ENCODE measurements at places on chromosomes 7 and 10.

GRCh38 chr10:48655411-48656240 lies 29.0 kb upstream of the WDFY4 start:
- DNase-seq: no peak

GRCh38 chr10:131314799-131315198 lies 3.3 kb upstream of the TCERG1L start:
- DNase-seq: no peak

DNA sequence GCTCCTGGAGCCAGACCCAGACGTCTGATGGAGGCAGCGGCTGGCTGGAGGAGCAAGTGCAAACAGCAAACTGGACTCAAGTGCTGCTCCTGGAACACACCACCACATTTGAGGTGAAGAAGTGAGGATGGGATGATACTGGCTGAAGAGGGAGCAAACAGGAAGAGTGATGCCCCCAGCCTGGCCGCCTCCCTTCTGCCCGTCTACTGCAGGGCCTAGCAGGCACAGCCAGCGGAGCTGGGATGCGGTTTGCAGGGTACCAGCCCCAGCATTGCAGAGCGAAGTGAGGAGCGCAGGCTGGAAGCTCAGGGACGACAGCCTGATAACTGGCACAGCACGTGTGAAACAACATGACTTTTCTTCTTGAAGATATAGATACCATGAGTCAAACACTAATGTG lies 111.8 kb upstream of the ZNF32 start:
- no peak for DNase-seq

- DNase-seq: no peak
Observed at GRCh38 chr7:27420702-27421101, 178.1 kb downstream of the EVX1 start.

DNA sequence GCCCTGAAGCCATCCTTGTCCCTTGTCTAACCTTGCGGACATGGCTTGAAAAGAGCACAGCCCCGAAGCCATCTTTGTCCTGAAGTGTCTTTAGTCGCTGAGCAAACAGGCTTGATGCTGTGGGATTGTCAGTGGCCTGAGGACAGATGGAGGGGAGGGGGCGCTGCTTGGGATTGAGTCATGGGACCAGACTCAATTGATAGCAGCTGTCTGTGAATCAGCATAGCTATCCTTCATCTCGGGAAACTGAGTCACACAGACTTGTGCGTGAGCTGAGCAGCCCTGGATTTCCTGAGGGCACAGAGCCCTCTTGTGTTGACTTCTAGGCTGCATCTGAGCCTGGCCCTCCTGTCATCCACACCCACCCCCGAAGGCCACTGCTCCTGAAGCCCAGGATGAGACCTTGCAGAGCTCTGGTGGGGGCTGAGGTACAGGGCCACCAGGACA lies 14.4 kb downstream of the MYO1G start:
- DNase-seq: no peak

DNA sequence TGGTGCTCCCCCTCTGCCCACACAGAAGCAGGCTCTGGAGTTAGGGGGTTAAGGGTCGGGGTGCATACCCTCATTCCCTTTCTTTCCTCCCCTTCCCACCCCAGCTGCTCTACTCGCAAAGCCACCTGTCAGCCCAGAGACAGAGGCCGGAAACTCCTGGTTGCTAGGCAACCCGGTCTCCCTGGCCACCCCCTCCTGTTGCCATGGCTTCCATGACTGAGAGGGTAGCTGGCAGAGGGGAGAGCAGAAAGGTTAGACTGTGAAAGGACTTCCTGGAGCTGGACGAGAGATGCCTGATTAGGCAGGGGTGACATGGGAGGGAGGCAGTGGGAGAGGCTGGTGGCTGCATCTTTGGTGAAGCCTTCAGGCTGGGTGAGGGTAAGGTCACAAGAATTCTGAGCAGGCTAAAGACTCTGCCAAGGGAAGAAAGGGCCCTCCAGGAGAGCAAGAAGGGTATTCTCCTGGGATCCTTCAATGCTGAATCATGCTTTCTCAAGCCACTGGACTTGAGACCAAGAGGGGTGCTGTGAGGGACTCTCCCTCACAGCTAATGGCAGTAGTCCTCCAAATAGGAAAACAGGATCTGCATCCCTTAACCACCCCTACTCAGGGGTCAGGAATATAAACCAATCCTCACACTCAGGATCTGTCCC lies 5.4 kb downstream of the PSD start:
- DNase-seq: no peak

- DNase-seq: no peak
Observed at GRCh38 chr10:28410420-28411135, 107.7 kb upstream of the MPP7 start.

DNA sequence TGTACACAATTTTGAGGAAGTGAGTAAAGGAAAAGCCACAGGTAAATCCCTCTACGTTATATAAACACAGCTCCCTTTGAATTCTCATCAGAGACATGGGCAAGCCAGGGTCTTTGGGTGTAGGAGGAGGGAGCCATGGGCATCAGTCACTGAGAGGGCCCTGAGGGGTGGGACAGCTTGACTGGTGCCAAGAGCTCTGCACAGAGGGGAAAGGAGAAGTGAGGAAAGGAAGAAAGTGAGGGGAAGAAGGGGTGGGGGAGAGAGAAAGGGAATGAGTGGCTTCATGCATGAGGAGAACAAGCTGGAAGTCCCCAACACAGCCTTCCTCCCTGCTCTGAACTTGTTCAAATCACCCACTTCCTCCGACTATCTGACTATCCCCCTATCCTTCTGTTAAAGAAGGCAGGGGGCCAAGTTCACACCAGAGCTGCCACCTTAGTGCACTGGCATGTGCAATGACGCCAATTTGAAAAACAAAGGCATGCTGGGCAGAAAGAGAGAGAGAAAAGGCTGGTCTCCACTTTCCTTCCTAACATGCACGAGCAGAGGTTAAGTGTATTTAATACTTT lies 16.4 kb upstream of the RNF148 start:
- DNase-seq: no peak

DNA sequence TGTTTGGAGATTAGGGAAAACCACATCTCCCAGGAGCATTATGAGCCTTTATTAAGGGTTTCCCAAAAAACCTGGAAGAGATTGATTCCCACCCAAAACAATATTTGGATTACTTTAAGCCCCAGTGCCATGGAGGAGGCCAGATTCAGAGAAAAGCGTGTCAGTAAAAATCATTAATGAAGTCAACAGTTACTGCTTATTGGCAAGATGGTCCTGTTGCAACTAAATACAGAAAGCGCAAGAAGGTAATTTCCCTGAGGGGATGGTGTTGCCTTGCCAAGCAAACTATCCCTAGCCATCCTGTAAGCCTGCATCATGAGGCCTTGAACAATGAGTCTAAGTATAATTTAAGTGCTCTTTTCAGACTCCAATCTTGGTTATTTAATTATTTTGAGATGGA lies 156.6 kb downstream of the SPAG6 start:
- no peak for DNase-seq

- DNase-seq: no peak
Observed at GRCh38 chr7:150976529-150977381, 1.4 kb downstream of the KCNH2 start.

DNA sequence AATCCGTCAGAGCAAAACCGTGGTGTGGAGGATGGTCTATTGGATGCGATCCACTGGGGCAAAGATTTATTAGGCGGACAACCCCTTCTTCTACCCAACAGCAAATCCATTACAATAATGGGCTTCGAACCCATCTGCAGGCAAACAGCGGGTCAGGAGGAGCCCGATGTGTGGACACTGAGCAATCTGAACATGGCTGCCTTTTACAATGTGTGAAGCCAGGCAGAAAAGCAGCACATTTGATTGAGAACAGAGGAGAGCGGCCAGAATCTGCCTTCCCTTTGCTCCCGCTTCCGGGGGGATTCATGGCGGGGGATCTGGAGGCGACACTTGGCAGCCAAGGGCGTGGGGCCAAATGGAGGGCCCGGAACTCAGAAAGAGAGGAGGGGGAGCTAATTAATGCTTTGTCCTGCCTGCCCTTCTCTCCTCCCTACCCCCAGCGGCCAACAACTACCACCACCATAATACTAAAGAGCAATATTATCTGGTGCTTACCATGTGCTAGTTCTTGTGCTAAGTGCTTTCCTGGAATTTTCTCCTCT lies 133.0 kb downstream of the EMX2 start:
- no peak for DNase-seq

- DNase-seq: no peak
Observed at GRCh38 chr7:92751902-92752901, 84.2 kb downstream of the CDK6 start.

DNA sequence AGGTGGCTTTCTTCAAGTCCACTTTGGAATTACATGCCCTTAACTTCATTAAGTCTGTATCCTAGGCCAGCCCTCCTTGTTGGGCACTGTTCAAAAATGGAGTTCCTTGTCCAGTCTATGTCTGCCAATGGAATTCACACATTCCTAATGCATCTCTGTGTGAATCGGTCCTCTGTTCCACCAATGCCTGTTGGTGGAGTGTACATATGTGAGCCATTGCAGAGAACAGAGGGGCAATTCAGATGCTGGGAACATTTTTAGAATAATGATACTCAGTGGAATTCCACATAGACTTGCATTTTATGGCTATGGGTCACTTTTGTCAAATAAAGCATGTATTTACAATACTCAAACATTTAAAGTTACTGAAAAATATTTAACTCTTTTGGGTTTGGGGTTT lies 108.3 kb downstream of the COL28A1 start:
- no peak for DNase-seq

GRCh38 chr10:22915314-22915713 lies 12.5 kb upstream of the ARMC3 start:
- DNase-seq: no peak

DNA sequence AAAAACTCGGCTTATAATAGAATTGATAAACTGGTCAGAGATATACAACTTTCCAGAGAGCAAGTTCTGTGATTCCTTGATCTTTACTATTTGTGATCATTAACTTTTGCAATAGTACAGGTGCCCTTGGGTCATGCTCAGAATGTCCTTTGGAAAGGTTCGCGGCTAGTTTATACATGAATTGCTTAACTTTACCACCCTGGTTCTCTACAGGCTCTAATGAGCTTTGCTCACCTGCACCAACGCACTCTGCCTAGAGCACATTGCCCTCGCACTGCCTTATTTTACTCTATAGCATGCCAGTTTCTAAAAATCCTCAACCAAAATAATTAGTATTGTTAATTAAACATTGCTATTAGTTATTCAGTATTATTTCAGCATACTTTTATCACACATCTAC lies 931.2 kb upstream of the KCND2 start:
- no peak for DNase-seq

GRCh38 chr7:22123139-22123538 lies 177.4 kb upstream of the CDCA7L start:
- no peak for DNase-seq

DNA sequence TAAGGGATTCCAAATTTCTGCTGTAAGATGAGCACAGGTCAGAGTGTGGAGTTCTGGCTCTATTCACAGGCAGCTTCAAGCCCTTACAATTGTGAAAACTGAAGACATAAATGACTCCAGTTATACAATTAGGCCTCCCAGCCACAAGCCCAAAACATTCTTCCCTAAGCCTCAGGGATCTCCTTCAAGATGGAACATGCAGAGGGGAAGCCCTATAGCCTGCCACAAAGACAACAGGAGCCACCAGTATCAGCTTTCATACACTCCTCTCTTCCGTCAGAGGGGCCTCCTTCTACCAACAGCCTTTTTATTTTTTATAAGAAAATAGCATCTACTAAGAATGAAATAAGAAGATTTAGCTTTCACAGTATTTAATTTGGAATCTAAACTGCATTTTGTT lies 46.5 kb downstream of the DLD start:
- DNase-seq: no peak

DNA sequence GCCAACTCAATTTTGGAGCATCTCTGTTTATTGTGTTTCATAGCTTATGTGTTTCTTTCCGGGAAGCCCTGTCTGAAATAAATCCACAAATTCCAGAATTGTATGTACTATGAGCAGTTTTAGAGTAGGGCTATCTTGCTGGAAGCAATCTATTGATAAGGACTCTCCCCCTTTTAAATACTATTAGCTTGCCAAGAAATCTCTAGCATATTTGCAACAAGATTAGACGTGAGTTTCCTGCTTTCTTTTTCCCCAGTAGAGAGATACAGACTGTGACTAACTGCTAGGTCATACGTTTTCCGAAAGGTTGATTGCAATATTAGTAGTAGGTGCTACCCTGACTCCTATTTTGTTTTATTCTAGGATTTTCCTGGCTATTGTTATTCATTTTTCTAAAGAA lies 277.0 kb downstream of the MALRD1 start:
- no peak for DNase-seq

- DNase-seq: no peak
Observed at GRCh38 chr7:102182016-102182415, 104.7 kb upstream of the SH2B2 start.

DNA sequence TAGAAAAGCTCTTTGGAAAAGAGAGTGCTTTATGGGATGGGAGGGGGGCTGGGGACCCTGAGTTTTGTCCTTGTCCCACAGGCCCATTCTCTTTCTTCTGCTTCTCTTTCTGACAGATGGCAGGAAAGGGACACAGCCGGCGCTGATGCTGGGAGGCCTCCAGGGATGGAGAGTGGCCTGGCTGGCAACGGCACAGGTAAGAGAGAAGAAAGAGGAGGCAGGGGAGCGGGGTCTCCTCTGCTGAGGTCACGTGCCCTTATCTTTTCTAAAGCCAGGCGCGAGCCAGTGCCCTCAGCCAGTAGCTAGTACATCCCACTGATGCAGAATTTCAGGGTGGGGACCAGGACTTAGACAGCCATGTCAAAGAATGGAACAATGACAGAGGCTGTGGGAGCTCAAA lies 9.2 kb downstream of the ZNF775 start:
- DNase-seq: no peak

- no peak for DNase-seq
Observed at GRCh38 chr7:10973942-10974911, 555 bp downstream of the PHF14 start.

- DNase-seq: no peak
Observed at GRCh38 chr10:30759423-30759822, 129.9 kb upstream of the LYZL2 start.

- DNase-seq: no peak
Observed at GRCh38 chr10:118687472-118687871, 67.3 kb downstream of the CACUL1 start.

DNA sequence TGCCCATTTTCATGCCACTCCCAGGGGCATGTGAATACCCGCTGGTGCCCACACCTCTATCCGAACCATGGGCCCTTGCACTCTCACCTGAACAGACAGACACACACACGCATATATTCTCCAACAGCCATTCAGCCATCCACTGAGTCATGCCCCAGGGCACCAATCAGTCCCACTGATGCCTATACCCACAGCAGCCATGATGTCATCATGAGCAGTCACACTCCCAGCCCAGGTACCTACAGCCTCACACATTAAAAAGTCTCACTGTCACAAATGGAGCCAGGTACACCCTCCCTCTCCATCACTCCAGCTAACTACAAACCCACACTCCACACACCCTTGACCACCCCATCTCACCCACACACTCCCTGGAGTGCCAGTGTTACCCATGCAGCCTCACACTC lies 12.2 kb downstream of the VSIR start:
- no peak for DNase-seq

GRCh38 chr10:122143238-122143841 lies 127.8 kb upstream of the BTBD16 start:
- DNase-seq: no peak

Data from esophagus squamous epithelium (tissue), 5 donors.